ENCODE measurements at places on chromosomes 5 and 9.

- peak; percentile 74 for DNase-seq
These were observed 106.1 kb upstream of the CPEB4 start for GRCh38 chr5:173781816-173782670.

DNA sequence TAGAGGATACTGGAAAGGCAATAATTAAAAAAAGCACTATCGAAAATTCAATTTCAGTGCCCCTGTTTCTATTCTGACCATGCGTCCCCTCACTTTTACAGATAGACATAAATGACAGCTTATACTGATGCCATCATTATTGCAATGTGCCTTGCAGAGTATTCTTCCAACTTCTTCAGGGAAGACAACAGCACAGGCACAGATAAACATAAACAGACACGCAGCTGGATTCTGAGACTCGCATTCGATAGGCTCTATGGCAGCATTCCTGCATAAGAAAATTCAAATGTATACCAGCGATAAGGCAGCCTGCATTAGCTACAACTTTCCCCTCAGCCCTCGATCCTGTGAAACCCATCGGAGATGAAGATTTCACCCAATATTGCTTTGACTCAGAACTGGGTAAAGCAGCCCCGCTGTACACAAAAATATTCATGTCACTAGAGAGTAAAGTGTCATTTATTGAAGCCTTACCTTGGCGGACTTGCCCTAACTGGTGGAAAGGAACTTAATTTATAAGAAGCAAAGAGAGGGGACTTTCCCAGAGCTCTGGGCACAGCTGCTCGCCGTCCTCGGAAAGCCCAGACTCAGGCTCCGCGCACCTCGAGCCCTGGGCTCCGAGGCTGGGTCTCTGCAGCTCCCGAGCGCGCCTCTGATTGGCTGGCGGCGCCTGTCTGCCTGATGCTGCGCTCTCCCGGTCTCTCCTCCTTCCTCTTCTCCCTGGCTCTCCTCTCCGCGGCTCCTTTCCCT lies at the start of gene CDH18:
Gene CDH18 (minus strand): TSS at position 589 of the 750 bp plus-strand sequence. CDS start 149,214 bp downstream, outside the sequence.
- DNase-seq: no peak

DNA sequence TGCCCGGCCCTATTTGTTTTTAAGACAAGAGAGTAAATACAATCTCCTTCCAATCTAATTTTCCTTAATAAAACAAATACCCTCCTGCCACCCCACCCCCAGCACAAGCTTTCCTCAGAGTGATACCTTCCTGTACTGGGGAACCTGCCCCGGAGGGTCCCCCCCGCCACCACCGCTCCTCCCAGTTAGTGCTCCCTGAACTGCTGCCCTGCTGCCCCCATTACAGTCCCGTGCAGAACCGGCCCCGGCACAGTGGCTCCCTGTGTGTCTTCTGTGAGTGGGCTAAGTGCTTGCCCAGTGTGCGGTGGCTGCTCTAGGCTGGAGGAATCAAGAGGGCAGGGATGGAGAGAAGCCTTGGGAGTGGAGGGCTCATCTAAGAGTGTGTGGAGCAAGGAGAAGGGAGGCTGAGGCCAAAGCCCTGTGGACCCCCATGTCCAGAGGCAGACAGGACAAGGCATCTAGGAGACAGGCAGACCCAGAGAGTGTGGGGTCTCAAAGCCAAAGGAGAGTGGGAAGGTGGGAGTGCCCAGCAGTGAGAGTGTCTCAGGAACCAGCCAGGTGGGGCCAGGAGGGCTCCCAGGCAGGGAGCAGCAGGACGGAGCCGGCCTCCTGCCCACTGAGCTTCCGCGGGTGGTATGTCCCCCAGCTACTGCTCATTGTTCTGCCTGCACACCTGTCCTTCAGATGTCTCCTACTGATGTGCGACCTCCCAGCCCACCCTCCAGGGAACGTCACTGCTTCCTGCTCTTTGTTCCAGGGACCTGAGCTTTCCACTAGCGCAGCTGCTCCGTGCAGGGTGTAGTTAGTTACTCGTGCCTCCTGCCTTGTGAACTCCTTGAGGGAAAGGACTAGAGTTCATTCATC lies 129.0 kb downstream of the DAB2IP start:
- no peak for DNase-seq

DNA sequence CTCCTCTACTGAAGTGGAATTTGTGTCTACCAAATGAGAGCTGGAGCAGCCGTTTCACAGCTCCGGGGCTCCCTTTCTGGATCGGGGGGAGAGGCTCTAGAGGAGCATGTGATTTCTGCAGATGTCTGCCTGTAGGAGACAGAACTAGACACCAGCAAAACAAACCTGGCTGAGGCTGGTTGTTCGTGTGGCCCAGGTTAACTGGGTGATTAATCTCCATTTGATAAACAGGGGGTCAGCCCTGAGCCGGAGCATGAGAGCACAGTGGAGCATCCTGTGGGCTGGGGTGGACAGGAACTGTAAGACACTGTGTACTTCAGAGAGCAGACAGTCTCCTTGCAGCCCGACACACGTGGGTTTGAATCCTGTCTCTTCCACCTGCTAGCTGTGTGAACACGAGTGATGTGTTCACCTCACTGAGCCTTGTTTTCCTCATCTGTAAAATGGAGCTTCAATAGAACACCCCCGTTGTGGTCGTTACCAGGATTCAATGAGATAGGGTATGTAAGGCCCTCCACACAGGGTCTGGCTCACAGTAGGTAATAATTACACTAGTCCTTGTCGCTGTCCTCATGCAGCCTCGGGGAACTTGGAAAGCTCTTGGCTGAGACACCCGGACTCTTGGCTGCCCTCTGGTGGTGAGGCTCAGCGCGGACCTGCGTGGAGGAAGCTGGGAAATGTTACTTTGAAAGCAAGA lies 12.9 kb downstream of the CXCL14 start:
- DNase-seq: peak; percentile 85

- no peak for DNase-seq
These were observed 11.5 kb upstream of the ALDH1B1 start for GRCh38 chr9:38380872-38381534.

- DNase-seq: no peak
These were observed 294.5 kb downstream of the EBF1 start for GRCh38 chr5:158805195-158805594.

DNA sequence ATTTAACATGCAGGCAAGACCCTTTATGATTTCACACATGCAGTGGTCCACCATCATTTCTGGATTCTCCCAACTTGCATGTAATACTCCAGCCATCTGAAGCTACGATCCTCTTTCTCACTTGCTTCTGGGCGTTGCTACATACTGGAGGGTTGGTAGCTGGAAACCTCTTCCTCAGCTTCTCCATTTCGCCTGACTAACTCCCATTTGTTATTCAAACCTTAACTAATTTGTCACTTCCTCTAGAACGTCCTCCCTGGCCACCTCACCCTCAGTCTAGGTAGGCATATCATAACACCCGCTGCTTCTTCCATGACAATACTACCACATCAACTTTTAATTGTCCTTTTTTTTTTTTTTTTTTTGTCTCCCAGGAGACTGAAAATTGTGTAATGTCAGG lies 72.6 kb upstream of the EQTN start:
- DNase-seq: no peak

GRCh38 chr5:97172227-97172626 lies 10.8 kb downstream of the RIOK2 start:
- DNase-seq: no peak

DNA sequence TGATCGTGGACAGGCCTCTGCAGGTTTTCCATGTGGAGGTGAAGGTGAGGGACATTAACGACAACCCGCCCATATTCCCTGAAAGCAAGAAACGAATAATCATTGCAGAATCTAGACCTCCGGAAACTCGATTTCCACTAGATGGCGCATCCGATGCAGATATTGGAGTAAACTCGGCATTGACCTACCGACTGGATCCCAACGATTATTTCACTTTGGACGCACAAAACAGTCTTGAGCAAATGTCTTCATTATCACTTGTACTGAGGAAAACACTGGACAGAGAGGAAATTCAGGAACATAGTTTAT lies 621 bp downstream of the PCDHA13 start:
- no peak for DNase-seq

DNA sequence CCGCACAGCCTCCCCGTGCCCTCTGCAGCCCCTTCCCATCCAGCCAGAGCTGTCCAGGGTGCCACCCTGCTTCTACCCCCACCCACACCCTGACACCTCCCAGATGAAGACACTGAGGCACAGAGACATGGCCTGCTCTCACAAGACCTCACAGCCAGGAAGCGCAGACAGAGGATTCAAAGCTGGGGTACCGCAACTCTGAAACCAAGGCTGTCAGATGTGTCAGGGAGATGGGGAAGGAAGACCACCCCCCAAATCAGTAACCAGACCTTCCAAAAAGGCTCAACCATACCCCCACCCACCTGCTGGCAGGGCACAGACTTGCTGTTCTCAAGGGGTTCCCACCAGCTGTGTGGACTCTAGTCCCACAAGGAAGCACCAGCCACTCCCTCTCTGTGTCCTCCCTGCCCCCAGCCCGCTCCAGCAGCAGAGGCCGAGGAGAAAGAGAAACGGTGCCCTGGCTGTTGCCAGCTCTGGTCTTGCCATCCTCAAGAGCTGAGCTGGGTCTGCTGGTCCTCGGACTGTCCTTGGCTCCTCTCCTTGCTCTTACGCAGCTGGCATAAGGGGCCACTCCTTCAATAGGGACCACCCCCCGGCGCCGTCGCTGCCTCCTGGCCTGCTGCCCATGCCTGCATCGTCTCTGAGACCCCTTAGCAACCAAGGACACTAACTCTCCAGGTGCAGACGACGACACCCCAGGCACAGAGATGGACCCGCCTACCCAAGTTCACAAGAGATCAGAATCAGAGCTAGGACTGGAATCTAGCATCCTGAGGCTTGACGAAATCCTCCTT lies 699 bp downstream of the AKNA start:
- DNase-seq: peak; percentile 40

DNA sequence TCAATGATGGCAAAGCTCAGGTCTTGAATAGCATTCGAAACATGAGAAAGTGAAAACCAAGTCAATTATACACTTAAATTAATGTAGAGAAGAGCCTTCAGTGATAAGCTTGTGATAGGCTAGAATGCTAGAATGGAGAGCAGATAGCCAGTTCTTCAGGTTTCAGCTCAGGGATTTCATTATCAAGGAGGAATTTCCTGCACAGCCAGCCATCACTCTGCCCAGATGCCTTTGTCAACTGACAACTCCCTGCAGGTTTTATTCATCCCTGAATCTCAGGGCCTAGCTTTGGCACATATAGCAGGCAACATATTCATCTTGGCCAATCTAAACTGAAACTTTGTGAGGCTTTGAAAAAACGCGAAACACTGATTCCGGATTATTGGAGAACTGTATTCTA lies 199.3 kb upstream of the CDH6 start:
- DNase-seq: no peak

- DNase-seq: no peak
These were observed 19.2 kb downstream of the COL27A1 start for GRCh38 chr9:114174557-114174875.

GRCh38 chr5:179668391-179668790 lies 12.4 kb downstream of the CBY3 start:
- peak; percentile 69 for DNase-seq

DNA sequence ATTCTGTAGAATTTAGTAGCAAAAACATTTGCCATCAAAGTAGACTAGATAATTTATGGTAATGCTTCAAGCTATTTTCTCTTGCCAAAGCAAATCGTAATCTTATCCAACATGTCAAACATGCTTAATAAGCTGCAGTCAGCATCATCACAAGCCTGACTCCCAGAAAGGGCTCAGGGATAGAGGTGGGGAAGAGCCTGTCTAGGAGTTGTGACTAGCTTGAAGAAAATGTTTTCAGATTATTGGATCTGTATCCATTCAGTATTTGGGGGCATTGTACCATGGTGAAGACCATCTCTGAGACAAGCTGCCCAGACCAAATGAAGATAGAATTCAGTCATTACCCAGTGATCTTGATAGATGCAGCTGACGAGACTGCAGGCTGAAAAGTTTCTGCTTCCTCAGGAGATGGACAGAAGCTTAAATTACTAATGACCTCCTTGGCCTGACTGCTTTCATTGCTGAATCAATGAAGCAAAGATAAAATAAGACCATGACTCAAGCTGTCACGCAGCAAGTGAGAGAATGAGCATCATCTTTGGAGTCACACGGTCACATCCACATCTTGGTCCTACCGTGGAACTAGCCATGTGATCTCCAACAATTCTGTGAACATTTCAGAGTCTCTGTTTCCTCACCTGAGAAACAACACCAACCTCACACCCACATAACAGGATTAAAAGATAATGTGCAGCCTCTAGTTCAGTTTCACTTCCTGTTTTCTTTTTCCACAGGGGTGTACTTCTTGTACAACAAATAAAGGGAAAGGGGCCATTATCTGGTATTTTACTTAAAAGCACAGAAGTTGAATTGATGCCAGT lies 9.4 kb downstream of the ERAP2 start:
- peak; percentile 49 for DNase-seq

DNA sequence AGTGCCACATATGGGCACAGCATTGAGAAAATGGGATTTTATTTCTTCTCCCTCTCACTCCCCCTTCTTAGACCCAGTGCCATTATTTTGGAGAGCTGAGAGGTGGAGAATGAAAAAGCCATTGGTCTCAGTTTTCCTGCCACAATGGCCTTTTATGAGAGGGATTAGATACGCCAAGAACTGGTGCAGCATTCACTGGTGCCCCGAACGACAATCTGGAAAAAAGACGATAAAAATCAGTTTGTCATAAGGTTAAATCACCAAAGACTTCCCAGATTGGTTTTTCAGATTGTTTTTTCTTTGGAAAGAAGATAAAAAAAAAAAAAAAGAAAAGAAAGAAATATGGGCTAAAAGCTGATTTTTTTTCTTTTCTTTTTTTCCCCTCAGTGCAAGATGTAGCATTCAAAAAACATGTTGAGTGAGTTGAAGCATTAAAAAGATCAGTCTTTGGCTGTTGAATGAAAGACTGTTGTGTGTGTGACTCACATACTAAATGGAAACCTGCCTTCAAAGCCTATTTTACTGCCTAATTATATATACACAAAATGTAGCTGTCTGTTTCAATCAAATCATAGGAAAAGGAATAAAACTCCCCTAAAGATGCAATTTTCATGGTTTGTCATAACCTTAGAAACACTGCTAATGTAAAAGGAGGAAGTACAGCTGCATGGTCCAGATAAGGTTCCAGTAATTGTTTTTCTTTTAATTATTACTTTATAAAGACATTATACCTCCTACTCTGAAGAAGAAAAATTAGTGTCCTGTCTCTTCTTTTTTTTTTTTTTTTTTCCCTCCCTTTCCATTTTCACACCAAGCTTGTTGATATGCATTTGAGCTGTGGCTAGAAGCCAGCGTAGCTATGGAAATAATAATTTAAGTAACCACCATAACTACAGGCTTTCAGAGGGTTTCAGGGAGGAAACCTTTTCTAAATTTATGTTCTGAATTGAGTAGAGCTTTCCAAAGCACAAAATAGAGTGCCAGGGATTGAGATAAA lies 27.2 kb upstream of the ZNF608 start:
- no peak for DNase-seq
